Aorta (tissue), 5 donors: ENCODE measurements at places on chromosomes 12 and 14.

DNA sequence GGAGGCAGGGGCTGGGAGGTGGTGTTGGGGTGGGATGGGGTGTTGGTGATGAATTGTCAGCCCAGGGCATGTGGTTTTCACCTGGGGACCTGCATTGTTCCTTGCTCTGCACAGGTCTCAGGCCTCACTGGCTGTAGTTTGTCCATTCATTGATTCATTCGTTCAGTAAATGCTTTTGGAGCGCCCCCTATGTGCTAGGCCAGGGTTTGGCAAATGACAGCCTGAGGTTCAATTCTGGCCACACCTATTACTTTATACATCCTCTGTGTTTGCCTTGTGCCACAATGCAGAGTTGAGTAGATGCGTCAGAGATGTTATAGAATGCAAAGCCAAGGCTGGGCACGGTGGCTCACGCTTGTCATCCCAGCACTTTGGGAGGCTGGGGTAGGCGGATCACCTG, 4.7 kb downstream of the ADCK1 start:
- no peak overlapping the region for H3K27ac ChIP-seq
- DNase-seq: peak; percentile 45
- H3K27me3 ChIP-seq: no peaks in the 10 kb centered on the region
- H3K4me3 ChIP-seq: no peak overlapping the region
- no peaks in the 10 kb centered on the region for H3K4me1 ChIP-seq

- DNase-seq: no peak
- no peaks in the 10 kb centered on the region for H3K27me3 ChIP-seq
- H3K36me3 ChIP-seq: no peaks in the 10 kb centered on the region
- H3K27ac ChIP-seq: no peak overlapping the region
- no peak overlapping the region for H3K4me3 ChIP-seq
- no peaks in the 10 kb centered on the region for H3K4me1 ChIP-seq
Observed at GRCh38 chr12:7045913-7046312, 14.6 kb upstream of the C1S start.

DNA sequence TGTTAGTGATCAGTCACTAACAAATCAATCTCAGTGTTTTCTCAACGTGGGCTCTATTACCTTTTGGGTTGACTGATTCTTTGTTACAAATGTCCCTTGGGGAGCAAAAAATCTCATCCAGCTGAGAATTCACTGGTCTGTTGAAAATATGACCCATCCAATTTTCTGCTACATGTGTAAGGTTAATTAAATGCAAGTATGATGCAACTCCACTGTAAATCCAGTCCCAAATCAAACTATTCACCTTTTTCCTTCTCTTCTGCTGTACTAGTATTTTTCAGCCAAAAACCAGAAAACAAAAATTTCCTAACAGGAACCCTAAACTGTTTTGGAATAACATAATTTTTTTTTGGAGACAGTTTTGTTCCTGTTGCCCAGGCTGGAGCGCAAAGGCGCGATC, 2.2 kb downstream of the ERH start:
- no peak overlapping the region for H3K27ac ChIP-seq
- H3K4me3 ChIP-seq: no peak overlapping the region
- H3K27me3 ChIP-seq: no peaks in the 10 kb centered on the region
- peaks cover 10% of the 10 kb centered on the region for H3K36me3 ChIP-seq
- no peak for DNase-seq
- H3K4me1 ChIP-seq: no peaks in the 10 kb centered on the region

DNA sequence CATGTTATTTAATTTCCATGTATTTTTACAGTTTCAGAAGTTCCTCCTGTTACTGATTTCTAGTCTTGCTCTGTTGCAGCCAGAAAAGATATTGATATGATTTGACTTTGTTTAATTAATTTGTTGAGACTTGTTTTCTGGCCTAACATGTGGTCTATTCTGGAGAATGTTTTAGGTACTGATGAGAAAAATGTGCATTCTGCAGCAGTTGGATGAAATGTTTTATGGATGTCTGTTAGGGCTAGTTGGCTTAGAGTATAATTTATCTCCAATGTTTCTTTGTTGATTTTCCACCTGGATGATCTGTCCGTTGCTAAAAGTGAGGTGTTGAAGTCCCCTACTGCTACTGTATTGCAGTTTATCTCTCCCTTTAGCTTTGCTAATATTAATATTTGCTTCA, 54.4 kb downstream of the GPR137C start:
- DNase-seq: no peak
- H3K4me1 ChIP-seq: no peaks in the 10 kb centered on the region
- H3K36me3 ChIP-seq: no peaks in the 10 kb centered on the region
- no peak overlapping the region for H3K4me3 ChIP-seq
- no peak overlapping the region for H3K27ac ChIP-seq
- H3K27me3 ChIP-seq: no peaks in the 10 kb centered on the region

DNA sequence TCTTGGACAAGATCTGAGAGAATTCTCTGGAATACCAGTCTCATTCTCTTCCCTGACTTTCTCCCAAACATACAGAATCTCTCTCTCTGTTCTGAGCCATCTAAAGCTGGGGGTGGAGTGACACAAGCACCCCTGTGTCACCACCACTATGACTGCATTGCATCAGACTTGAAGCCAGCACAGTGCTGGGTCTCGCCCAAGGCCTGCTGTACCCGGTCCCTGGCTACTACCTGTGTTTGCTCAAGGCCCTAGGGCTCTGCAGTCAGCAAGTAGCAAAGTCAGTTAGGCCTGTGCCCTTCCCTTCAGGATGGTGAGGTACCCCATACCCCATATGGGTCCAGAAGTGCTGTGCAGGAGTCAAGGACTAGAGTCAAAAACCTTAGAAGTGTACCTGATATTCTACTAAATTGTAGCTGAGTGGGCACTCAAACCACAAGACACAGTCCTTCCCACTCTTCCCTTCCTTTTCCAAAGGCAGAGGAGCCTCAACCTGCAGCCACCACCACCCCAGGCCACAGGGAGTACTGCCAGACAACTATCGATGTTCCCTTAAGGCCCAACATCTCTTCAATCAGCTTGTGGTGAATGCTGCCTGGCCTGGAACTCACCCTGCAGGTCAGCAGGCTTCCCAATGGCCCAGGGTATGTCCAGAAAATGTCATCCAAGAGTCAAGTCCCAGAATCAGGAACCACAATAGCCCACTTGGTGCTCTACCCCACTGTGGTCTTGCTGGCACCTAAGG, 21.2 kb upstream of the RDH16 start:
- H3K27ac ChIP-seq: no peak overlapping the region
- H3K4me1 ChIP-seq: no peaks in the 10 kb centered on the region
- no peak overlapping the region for H3K4me3 ChIP-seq
- no peak for DNase-seq
- H3K36me3 ChIP-seq: no peaks in the 10 kb centered on the region

- H3K36me3 ChIP-seq: no peaks in the 10 kb centered on the region
- no peak overlapping the region for H3K27ac ChIP-seq
- peak; percentile 73 for DNase-seq
- no peaks in the 10 kb centered on the region for H3K27me3 ChIP-seq
- H3K4me1 ChIP-seq: no peaks in the 10 kb centered on the region
Observed at GRCh38 chr14:104598039-104598909, 6.3 kb downstream of the TMEM179 start.
